Common myeloid progenitor, CD34-positive (primary cell): ENCODE measurements at places on chromosomes 2 and 18.

GRCh38 chr18:36532394-36532793, 234.9 kb downstream of the FHOD3 start:
- no peak for DNase-seq

GRCh38 chr2:215654148-215654819, 218.4 kb upstream of the FN1 start:
- DNase-seq = no peak

DNA sequence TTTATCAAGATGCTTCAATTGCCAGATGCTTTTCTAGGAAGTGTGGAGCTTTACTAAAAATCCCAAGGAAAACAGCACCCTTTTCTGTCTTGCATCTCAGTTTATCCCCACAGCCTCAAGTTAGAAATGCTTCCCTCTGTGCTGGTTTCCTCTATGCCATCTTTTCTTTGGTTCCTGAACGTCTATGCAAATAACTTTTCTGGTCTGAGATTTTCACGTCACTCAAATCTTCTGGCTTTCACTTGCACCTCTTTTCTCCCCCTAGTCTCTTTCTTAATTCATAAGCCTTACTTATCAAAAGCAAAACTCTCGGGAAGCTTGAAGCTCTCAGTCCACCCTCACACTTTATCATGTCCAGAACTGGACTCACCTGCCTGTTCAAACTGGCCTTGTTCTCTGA, 33.9 kb downstream of the ARHGAP25 start:
- DNase-seq = no peak

DNA sequence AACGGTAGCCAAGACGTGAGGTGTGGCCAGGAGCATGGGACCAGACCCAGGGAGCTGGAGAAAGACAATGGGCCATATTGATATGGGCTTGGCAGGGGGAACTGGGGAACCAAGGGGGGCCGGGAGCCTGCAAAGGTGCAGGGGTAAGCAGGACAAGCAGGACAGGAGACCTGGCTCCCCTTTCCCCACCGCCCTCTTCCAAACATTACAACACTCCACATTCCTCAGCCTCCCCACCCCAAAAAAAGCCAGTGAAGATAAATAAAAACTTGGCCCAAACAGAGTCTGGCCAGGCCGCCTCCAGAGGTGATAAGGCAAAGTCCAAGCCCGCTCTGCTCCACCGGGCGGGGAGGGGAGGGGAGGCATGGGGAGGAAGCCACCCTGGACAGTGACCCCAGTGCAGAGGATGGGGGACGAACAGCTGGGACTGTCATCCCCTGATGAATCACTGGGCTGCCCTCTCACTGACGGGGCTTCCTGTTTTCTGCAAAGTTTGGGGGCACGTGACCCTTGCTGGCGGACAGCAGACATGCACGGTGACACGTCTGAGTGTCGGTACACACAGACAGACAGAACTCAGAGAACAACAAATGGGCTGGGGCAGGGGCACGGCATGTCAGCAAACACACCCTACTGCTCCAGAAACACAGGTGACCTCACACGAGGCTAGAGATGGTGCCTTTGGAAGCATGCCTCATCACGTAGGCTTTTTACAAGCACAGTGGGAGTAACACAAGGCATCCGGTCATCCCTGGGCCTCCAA, 100.2 kb downstream of the TNS1 start:
- peak; percentile 88 for DNase-seq

DNA sequence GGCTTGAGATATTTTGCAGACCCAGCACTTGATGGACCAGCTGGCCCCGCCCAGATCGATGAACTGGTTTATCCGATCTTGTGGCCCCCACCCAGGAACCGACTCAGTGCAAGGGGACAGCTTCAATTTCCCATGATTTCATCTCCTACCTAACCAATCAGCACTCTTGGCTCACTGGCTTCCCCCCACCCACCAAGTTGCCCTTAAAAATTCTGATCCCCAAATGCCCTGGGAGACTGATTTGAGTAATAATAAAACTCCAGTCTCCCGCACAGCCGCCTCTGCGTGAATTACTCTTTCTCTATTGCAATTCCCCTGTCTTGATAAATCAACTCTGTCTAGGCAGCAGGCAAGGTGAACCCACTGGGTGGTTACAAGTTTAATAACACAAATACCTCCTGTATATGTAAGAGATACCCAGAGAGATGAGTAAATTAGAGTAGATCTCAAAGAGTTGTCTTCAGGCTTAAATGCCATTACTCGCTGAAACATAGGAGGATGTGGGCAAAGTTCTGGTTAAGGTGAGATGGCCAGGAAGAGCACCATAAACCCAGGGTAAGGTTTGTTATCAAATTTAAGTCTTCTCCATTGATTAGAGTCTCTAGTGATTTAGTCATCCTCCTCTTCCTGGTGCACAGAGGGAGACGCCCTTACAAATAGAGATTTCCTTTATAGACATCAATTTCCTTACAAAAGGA, 222.8 kb downstream of the ARL4C start:
- no peak for DNase-seq
